ENCODE measurements at places on chromosomes 3 and 15.
A peak's percentile ranks its signal among the peaks of the same experiment; 100 is the strongest.

- peaks cover 3% of the 10 kb centered on the region for H3K4me1 ChIP-seq
- H3K4me3 ChIP-seq: no peak overlapping the region
- no peaks in the 10 kb centered on the region for H3K27me3 ChIP-seq
- H3K36me3 ChIP-seq: peaks cover 21% of the 10 kb centered on the region
Measured at GRCh38 chr3:128917291-128917690, 37.9 kb downstream of the ACAD9 start.

GRCh38 chr15:91135201-91136130 is 35.4 kb downstream of the SV2B start:
- H3K4me1 ChIP-seq: no peaks in the 10 kb centered on the region
- no peaks in the 10 kb centered on the region for H3K36me3 ChIP-seq
- H3K27ac ChIP-seq: no peak overlapping the region
- no peak overlapping the region for H3K4me3 ChIP-seq
- H3K27me3 ChIP-seq: peaks cover under 1% of the 10 kb centered on the region

GRCh38 chr15:50576166-50576565 is 29.7 kb upstream of the USP50 start:
- H3K36me3 ChIP-seq: peaks cover 9% of the 10 kb centered on the region
- no peak overlapping the region for H3K4me3 ChIP-seq
- no peak overlapping the region for H3K27ac ChIP-seq

- H3K4me3 ChIP-seq: no peak overlapping the region
- no peaks in the 10 kb centered on the region for H3K27me3 ChIP-seq
- DNase-seq: no peak
- H3K27ac ChIP-seq: no peak overlapping the region
Measured at GRCh38 chr3:126835472-126836219, 131.6 kb downstream of the CHCHD6 start.

- H3K27me3 ChIP-seq: peaks cover 28% of the 10 kb centered on the region
- no peaks in the 10 kb centered on the region for H3K36me3 ChIP-seq
- H3K4me1 ChIP-seq: no peaks in the 10 kb centered on the region
- DNase-seq: peak; percentile 16
- H3K27ac ChIP-seq: no peak overlapping the region
Measured at GRCh38 chr15:74365598-74366445, 1.6 kb downstream of the CYP11A1 start.
